ENCODE measurements at places on chromosomes 7 and 10.
A peak's percentile ranks its signal among the peaks of the same experiment; 100 is the strongest.

- DNase-seq: no peak
These were observed 18.9 kb downstream of the CAMK2G start for GRCh38 chr10:73855413-73855812.

GRCh38 chr7:92729172-92729571, 107.2 kb downstream of the CDK6 start:
- DNase-seq: no peak

GRCh38 chr7:138768241-138768640, 29.6 kb upstream of the TMEM213 start:
- DNase-seq: no peak

GRCh38 chr7:20307119-20307518, 23.6 kb upstream of the ITGB8 start:
- no peak for DNase-seq

- no peak for DNase-seq
These were observed 57.7 kb upstream of the DNAJB6 start for GRCh38 chr7:157278791-157279724.

DNA sequence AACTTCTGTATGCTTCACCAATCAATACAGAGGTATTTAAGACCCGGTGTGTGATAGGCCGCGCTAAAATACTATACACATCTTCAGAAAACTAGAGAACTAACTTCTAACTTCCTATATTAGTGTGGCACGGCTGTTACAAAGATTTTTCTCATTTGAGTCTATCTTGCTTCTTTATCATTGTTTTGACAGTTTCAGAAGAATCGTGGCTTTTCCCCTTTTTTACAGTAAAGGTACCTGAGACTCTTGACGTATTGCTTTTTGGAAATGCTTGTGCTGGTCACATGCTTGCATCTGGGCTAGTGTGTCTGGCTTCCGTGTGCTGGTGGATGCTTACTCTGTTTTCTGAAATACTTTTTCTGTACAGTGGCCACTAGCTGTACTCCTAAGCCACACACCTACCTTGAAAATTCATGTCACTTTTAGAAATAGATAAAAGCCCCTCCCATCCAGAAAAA, 12.7 kb downstream of the IKZF1 start:
- DNase-seq: no peak

- DNase-seq: no peak
These were observed 86.5 kb downstream of the SEMA3A start for GRCh38 chr7:84108119-84108518.

GRCh38 chr7:134165252-134165651, 38.1 kb downstream of the LRGUK start:
- DNase-seq: no peak

DNA sequence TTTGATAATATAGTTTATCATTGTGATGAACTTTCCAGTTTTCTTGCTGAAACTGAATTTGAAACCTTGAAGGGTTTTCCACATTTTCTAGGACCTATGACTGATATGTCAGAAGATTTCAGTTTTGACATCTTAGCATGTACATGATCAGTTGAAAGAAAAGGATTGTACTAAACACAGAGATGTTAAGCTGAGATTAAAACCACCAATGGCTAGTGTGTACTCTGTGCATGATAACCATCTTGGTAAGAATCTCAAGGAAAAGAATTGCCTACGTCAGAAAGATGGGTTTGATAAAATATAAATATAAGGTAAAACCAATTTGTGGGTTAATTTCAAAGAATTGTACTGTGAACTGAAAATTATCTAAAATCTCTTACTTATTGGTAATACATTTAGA, 776.4 kb downstream of the GATA3 start:
- DNase-seq: no peak

- DNase-seq: no peak
These were observed 43.2 kb downstream of the AP3M1 start for GRCh38 chr10:74107391-74107790.

DNA sequence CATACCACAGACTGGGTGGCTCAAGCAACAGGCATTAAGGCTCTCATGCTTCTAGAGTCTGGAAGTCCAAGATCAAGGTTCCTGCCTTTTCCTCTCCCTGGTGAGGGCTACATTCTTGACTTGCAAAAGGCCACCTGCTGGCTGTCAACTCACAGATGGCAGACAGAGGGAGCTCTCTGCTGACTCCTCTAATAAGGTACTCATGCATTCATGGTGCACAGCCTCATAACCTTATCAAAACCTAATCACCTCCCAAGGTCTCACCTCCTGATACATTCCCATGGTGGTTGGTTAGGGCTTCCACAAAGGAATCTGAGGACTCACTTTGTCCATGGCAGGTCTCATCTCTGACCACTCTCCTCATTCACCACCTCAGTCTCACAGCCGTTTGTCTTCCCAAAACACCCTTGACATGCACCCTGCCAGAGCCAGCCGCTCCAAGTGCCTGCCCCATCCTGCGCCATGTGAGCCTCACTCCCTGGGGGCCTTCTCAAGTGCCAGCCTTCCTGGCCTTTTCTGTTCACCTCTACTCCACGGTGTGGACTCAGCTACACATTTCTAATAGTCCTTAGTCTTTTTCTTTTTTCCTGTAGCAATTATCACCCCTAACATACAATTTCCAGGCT, 400.3 kb upstream of the ADARB2 start:
- no peak for DNase-seq

GRCh38 chr10:96910488-96911395, 78.6 kb downstream of the LCOR start:
- DNase-seq: no peak

GRCh38 chr7:23213755-23214154, 31.9 kb downstream of the NUP42 start:
- no peak for DNase-seq

DNA sequence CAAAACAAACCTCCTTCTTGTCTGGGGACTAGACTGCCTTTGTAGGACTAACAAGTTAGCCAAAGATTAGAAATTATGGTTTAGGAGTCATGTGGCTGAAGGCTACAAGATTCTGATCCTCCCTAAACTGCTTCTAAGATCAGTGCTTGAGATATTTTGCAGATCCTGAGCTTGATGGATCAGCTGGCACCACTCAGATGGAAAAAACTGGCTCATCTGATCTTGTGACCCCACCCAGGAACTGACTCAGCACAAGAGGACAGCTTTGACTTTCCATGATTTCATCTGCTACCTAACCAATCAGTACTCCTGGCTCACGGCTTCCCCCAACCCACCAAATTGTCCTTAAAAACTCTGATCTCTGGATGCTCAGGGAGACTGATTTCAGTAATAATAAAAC, 271.5 kb upstream of the TAC1 start:
- no peak for DNase-seq

- DNase-seq: no peak
These were observed 193.1 kb downstream of the RNLS start for GRCh38 chr10:88390041-88390440.

DNA sequence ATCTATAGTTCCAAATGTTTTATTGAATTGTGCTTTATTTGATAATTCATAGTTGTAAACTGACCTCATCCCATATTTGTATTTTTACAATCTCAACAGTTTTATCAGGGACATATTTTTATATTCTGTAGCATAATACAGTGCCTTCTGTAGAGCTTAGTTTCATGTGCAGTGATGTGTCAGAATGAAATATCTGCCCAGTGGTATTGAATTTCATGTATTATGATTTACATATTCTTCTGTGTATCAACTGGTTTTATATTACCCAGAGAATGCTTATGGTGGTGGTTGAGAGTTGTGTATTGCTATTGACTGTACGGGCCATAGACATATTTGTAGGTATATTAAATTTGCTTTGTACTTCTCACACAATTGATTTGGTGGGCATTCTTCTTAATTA, 89.9 kb downstream of the KAT6B start:
- no peak for DNase-seq

- DNase-seq: no peak
These were observed 139.2 kb downstream of the RAMP3 start for GRCh38 chr7:45296748-45297147.

DNA sequence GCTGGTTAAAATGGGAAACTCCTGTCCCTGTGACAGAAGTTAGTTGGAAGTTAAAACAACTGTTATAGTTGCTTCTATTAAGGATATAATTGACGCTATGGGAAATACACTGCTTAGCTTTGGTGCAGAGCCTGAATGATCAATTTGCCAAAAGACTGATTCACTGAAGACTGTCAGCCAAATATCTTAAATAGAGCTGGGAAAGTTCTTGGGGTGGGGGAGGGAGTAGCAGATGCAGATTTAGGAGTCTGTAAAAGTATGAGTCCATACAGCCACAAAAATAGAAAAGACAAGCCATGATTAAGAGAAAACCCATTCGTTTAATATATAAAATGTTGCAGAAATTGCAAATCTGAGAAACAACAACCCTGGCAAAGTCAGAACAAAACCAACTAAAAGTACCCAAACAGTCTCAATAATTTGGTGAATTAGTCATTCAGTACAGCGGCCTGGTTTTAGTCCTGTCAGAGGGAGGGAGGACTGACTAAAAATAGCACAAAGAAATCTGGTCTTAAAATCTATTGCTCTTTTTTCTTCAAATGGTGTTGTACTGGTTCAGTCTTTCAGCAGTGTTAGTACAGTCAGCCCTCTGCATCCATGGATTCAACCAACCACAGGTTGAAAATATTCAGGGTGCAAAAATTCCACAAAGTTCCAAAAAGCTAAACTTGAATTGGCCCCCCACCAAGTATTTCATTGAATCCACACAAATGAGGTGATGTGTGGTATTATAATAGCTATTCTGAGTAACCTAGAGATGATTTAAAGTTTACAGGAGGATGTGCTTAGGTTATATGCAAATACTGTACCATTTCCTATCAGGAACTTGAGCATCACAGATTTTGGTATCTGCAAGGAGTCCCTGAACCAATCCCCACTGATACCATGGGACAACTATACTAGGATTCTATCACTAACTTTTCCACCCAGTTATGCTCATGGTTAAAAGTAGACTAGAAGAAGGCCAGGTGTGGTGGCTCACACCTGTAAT, 30.0 kb downstream of the STK17A start:
- DNase-seq: no peak

GRCh38 chr7:73625276-73625675, 954 bp upstream of the MLXIPL start:
- DNase-seq: no peak

- DNase-seq: no peak
These were observed 365.9 kb downstream of the INHBA start for GRCh38 chr7:41336981-41337380.

DNA sequence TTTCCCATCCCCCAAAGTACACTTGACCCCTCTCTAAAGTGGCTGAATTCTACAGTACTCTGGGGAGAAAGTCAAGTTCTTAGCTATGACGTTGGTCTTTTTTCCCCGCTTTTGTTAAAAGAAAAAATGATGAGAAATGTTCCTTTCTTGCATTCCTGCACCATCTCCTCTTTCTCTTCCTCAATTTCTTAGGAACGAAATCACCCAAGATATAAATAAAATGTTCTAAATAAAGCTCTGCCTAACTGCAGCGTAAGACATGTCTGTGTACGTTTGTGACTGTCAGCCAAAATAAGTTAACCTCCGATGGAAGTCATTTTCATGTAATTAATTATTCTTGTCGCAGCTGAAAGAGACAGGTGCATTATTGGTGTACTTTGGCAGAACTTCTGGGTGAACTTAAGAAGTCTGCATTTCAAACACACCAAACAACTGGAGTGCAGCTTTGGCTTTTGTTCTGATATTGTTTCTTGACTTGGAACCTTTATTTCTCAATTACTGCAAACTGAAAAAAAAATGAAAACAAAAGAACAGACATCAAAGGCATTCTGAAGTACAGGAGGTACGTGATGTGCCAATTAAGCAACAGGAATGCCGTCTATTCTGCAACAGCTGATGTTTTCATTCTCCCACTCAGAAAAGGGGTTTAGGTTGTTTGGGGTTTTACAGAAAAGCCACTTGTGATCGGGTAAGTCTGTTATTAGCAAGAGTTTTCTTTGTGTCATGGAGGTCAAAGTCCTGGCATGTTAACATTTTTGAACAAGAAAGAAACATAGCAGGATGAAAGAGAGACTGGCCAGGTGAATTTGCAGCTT, 82.4 kb upstream of the SDK1 start:
- no peak for DNase-seq

GRCh38 chr7:30799206-30799975, 28.2 kb downstream of the MINDY4 start:
- no peak for DNase-seq

DNA sequence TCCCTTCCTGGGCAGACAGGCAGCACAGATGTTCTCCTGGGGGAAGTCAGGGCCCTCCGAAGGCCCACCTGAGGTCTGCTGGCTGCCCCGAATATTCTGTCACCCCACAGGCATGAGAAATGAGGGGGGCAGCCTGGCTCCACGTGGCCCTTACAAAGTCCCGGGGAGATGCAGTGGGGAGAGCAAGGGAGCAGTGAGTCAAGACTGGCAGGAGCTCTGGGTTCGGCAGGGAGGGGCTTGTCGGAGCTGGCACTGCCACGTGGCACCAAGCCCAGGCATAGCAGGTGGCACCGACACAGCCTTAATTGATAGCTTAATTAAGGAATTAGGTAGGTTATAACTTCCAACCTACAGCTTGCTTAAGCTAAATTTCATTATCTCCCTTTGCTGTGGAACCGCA, 163.9 kb downstream of the USP6NL start:
- no peak for DNase-seq

DNA sequence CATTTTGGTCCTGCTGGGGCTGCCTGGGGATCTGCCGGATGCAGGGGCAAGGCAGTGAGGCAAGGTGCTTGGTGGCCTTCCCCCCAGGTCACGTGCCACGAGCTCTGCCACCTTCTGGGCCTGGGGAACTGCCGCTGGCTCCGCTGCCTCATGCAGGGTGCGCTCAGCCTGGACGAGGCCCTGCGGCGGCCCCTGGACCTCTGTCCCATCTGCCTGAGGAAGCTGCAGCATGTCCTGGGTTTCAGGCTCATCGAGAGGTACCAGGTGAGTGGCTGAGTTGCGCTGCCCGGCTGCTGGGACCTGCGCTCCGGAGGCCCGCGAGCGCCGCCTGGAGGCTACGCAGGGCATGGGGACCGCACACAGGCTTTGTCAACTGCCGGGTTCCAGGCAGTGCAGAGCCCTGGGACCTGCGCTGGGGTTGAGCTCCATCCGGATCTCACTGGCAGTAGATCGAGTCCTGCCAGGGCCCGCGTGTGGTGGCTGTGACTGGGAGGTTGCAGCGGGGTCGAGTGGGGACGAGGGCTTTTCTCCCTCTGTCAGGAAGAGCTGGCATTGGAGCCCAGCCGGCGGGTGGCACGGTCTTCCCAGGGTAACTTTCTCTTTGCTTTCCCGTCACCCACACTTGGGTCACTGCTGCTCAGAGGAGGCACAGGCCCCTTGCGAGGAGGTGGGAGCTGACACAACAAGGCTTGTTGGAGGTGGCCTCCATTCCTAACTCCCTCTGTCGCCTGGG, 21.7 kb downstream of the AMZ1 start:
- peak; percentile 78 for DNase-seq

GRCh38 chr7:4040109-4040928, 641.8 kb upstream of the FOXK1 start:
- no peak for DNase-seq

GRCh38 chr10:98378722-98379121, 36.3 kb downstream of the PYROXD2 start:
- DNase-seq: no peak
